NCI-H2029 treated with DMSO at 0.1 percent for 48 hours (cell line): ENCODE measurements at places on chromosomes 16 and 17.
A peak's percentile ranks its signal among the peaks of the same experiment; 100 is the strongest.

GRCh38 chr17:32731556-32732295 is 145.2 kb downstream of the MYO1D start:
- no peak for DNase-seq

DNA sequence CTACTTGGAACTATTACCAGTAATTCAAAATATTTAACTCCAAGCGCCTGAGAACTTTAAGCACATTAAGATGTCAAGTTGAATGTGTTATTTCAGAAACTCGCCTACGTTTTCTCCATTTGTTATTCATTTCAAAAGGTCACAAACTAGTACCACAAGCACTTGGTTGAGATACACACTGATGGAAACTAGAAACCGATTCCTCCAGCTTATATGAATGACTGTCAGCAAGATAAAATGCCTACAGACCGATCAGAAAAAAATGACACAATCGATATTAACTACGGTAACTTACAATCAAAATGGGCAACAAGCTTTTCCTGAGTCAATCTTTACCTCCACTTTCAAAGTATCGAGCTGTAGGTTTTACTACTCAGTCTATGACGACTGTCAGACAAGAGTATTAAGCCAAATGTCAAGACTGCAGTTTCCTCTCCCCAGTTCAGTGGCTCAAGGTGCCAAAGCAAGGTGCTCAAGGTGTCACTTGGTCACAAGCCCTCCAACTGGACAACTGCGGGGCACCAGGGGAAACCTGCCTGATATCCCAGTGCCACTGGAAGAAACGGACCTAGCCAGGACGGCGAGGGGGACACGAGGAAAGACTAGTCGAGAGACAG is 678 bp downstream of the SRP68 start:
- DNase-seq = no peak

- no peak for DNase-seq
These were observed 21.1 kb downstream of the CDR2 start for GRCh38 chr16:22353191-22353919.

DNA sequence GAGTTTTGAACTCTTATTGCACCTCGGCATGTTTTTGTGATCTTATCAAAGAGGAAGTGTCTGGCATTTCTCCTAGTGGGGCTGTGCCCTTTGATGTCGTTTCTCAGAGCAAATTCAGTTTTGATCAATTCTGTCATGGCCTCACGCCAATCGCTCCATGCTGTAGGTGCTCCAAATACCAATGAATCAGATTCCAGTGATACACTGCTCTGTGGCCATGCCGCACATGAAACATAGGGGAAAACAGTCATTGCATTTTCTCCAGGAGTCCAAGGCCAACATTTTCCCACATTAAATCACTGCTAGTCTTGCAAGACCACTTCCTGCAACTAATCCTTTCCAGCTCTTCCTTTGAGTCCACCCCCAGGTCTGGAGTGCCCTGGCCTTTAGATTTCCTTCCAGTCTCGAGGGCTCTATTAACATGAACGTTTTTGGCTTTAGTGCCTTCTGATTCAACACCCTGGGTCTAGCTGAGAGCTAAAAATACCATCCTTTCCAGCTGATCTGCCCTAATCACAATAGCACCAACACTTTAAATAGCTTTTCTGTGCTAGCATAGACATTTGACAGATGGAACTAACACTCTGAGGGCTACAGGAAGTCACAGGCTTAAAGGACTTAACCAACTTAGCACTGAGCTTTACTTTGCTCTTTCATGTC is 18.2 kb upstream of the RASL10B start:
- DNase-seq = no peak

- DNase-seq = no peak
These were observed 14.5 kb upstream of the APRT start for GRCh38 chr16:88826070-88826840.

DNA sequence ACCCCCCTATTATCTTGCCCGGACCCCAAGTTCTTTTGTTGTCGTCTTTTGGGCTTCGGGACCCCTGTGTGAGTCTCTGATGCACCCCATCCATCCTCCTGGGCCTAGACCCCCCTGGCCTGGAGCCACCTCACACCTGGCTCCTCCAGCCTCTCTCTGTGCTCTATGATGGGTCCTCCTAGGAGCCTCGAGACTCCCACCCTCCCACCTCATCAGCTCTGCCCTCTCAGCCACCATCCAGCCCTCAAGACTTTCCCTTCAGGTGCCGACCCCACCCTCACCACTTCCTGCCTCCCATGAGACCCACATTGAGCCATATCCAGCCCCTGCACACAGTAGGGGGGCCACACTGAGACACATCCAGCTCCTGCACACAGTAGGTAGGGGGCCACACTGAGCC is 8.7 kb upstream of the ATP2A3 start:
- DNase-seq = no peak

GRCh38 chr16:7571366-7571765 is 238.7 kb downstream of the RBFOX1 start:
- DNase-seq = no peak

DNA sequence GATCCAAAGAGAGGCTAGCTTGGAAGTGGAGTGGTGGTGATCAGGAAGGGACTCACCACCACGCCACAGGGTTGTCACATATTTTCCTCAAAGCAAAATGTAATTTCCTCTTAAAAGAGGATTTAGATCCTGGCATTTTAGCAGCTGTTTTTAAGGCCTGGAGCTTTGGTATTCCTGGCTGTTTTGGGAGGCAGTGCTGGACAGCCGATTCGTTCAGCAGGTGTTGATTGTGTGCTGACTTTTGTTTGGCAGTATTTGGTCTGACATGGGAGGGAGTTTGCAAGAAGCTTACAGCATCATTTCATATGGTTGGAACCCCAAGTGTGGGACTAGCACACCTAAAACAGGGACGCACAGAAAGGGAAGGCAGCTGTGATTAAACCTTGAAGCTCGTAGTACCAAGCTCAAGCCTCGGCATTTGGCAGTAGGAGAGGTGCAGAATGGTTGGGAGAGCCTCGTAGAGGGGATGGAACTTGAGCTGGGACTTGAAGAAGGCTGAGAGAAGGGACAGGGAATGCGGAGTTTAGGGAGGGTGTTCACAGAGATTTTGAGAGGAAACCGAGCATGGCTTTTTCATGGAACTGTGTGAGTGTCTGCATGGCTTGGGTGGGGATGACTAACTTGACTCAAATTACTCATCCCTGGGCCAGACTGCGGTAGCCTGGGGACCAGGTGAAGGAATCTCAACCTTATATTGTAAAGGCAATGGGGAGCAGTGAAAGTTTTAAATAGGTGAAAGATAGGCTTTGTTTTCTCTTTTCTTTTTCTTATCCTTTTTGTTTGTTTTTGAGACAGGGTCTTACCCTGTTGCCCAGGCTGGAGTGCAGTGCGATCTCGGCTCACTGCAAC is 52.3 kb downstream of the RPTOR start:
- no peak for DNase-seq

DNA sequence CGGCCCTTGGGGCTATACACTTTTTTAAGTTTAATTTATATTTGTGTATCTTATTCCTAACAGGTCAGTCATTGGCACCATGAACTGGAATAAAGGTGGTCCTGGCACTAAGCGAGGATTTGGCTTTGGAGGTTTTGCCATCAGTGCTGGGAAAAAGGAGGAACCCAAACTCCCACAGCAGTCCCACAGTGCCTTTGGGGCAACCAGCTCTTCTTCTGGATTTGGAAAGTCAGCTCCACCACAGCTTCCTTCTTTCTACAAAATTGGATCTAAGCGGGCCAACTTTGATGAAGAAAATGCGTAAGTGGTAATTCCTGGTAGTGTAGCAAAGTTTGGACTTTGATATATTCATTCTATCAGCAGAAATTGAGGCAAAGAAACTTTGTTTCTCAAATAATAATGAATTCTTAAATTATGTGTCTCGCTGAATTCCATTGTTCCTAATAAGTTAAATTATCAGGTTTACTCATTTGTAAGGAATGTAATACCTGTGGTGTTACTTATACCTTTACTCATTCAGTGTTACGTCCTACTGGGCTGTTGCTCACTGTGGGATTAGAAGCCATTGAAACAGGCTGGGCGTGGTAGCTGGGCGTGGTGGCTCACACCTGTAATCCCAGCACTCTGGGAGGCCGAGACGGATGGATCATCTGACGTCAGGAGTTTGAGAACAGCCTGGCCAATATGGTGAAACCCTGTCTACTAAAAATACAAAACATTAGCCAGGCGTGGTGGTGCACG is 13.2 kb downstream of the DDX42 start:
- DNase-seq = no peak

DNA sequence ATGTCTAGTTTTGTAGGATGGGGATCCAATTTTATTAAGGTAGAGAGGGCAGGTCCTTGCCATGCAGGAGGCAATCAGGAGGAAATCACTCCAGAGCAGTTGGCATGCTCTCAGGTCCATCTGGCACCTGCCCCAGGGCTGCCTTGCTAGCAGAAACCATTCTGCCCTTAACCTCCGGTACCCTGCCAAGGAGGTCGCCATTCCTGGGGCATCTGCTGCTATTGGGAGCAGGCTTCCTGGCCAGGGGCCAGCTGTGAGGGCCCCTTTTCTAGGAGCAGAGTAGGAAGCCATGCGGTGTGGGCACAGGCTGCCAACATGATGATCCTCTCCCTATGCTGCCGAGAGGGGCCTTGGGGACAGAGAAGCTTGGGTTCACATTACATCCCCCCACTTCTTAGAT is 47.6 kb upstream of the MGAT5B start:
- no peak for DNase-seq

DNA sequence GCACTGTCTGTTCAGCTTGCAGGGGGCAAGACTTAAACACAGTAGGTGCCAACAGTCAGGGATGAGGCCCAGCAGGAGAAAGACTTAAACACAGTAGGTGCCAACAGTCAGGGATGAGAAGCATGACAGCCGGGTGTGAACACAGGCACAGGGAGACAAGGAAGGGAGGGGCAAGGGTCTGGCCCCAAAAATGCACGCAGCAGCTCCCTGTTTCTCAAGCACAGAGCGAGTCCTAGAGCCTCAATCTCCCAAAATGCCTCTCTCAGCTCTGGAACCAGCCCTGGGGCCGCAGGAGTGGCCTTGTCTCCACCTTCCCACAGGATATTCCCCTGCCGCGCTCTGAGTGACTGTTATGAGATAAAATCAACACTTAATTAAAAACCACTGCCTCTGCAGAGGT is 66.4 kb downstream of the DYNLRB2 start:
- DNase-seq = no peak

- DNase-seq = no peak
These were observed 700.2 kb downstream of the KCNJ2 start for GRCh38 chr17:70869402-70870085.

- peak; percentile 27 for DNase-seq
These were observed 42.1 kb downstream of the TMEM114 start for GRCh38 chr16:8548166-8548565.

DNA sequence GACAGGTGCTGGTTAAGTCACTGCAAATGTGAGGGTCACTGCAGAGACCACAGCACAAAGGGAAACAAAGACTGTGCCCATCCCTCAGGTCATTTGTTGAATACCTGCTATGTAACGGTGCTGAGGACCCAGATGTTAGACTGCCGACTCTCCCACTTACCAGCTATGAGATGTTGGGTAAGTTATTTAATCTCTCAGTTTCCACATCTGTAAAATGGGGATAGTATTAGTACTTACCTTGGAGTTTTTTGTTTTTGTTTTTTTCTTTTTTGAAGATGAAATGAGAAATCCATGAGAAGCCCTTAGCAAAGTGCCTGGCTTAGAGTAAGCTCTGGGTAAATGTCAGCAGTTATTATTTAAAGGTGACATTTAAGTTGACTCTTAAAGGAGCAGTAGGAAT is 50.5 kb upstream of the PMFBP1 start:
- DNase-seq = no peak

- no peak for DNase-seq
These were observed 12.0 kb upstream of the HAPSTR1 start for GRCh38 chr16:9079430-9079812.

GRCh38 chr17:303168-303567 is 49.4 kb downstream of the RPH3AL start:
- no peak for DNase-seq

GRCh38 chr16:84266451-84266850 is 26.6 kb upstream of the KCNG4 start:
- DNase-seq = peak; percentile 0

DNA sequence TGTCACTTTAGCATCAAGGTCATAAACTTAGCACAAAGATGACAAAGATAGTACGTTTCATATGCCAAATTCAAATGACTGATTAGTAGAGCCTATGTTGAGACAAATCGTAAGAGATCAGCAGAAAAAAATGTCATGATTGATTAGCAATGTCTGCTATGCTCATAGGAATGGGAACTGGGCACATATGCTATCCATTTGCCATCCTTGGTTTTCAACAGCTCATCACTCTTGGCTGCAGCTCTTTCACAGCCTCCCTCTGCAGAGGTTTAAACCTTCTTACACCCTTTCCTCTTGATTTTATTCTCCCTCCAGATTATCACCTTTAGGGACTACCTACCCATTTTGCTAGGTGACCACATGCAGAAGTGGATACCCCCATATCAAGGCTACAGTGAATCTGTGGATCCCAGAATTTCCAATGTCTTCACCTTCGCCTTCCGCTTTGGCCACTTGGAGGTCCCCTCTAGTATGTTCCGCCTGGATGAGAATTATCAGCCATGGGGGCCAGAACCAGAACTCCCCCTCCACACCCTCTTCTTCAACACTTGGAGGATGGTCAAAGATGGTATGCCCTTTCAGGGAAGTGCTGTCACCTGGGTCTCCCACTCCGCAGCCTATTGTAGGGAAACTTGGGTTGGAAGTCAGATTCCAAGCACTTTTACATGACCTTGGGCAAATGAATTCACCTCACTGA is 16.2 kb downstream of the MPO start:
- no peak for DNase-seq

GRCh38 chr17:28878981-28879380 is 18.6 kb downstream of the FLOT2 start:
- no peak for DNase-seq

DNA sequence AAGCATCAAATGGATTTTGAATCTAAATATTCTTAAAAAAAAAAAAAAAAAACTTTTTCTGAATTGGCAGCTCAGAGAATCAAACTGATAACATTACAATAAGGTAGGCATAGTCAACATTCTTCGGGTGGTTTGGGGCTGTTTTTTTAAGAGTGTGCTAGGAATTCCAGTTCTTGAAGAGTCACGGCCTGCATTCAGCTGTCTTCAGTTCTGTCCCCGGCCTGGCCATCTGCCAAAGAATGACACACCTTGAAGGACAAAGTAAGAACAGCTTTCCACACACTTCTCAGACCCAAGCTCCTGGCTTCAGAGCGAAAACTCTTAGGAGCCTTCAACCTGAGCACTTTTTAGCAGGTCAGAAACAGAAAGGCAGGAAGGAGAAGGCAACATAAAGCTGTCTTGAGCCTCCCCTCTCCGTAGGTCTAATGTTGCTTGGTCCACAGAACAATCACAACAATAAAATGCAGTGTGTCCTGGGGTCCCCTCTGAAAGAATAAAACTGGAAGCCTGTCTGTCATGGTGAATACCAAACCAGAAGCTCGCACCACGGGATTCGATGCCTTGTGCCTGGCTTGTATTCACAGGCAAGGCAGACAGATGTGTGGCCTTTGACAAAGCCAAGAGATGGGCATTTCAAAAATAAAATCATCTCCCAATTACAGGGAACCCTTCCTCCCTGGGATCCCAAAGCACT is 524.4 kb upstream of the ZFHX3 start:
- no peak for DNase-seq

GRCh38 chr17:61240851-61241468 is 158.7 kb upstream of the TBX2 start:
- no peak for DNase-seq
